ENCODE measurements at places on chromosomes 3 and 15.

DNA sequence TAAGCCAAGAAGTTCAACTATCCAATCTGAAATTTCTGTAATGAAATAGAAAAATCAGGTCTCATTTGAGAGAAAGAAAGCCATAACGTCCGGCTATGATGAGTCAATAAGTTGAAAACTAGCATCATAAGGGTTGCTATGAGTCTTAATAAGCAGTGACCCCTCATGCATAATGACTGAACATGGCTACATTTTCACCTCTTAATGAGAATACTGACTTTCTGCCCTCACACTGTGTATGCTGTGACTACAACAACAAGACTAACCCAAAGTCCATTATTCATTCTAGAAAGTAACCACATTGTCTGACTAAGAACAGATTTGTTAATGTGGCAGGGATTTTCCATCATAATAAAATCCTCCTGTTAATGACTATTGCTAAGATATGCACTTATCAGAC is 884.0 kb upstream of the CADM2 start:
- DNase-seq = no peak

GRCh38 chr3:192991356-192991755 is 73.7 kb upstream of the MB21D2 start:
- no peak for DNase-seq

DNA sequence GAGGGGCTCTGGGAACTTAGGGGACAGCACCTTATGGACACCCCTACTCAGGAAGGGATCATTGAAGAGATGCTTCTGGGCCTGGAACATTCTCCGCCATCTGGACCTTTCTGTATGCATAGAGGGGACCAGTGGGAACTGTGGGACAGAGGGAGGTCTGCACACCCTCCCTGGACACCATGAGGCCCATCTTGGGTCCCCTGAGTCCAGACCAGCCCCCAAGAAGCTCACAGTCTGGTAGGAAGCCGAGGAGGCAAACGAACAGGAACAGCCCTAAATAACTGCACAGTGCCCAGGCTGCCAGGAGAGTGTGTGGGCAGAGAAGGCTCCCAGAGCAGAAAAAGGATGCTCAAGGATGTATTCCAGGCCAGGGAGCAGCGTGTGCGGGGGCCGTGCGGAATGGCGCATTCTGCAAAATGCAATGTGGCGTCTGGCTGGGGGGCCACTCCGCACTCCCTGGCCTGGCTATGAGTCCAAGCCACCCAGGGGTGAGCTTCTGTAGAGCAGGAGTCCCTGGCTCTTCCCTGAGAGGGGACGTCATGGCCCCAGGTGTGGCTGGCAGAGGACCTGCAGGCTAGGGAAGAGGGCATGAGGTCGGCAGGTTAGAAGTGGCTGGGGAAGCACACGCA is 24.5 kb upstream of the KLF13 start:
- no peak for DNase-seq

GRCh38 chr3:131047582-131047981 is 20.9 kb downstream of the NEK11 start:
- no peak for DNase-seq

GRCh38 chr15:69346112-69346511 is 47.4 kb downstream of the PAQR5 start:
- DNase-seq = no peak

- DNase-seq = no peak
Observed at GRCh38 chr3:101128001-101128400, 134.8 kb upstream of the ABI3BP start.
